ENCODE measurements at places on chromosomes 6 and 20.

DNA sequence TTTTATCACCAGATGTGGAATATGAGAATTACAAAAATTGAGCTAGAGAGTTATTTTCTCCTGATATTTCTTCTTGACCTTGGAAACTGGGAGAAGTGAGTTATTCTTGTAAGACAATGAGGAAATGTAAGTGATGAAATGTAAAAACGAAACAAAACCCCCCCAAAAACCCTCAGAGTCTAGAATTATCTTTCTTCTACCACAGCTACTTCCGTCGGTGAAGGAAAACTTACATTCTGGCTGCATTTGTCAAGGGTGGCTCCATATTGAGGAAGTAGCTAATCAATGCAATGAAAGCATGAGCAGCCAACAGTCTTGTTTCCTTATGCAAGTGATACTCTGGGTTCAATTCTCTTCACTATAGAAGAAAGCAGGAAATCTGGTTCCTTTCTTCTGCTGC, 661.7 kb upstream of the CITED2 start:
- DNase-seq, result no peak

DNA sequence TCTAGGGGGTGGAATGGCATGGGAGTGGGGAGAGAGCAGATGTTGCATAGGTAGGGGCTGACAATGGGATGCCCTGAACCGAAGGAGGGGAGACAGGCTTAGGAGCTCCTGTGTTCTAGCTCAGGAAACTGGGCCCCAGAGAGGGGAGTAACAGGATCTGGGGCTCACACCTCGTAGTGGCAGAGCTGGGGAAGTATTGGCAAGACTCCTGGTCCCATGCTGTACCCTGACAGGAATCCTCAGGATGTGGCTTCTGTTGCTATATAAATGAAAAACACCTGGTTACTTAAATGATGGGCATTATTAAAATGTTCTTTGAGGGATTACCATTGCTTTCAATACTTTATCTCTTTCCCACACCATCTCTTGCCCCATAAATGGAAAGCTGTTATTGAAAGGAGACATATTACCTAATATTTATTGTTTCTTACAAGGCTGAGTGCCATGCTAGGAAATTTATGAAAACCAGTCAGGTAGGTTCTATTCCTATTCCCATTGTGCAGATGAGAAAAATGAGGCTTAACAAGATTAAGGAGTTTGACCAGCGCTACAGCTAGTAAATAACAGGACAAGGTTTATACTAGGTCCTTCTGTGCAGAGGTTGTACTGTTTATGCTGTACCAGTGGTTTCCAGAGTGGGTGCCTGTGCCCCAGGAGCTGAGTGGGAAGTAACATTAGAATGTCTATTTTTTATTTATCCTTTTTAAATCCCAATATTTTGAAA, 35.3 kb upstream of the TCP11 start:
- no peak for DNase-seq

DNA sequence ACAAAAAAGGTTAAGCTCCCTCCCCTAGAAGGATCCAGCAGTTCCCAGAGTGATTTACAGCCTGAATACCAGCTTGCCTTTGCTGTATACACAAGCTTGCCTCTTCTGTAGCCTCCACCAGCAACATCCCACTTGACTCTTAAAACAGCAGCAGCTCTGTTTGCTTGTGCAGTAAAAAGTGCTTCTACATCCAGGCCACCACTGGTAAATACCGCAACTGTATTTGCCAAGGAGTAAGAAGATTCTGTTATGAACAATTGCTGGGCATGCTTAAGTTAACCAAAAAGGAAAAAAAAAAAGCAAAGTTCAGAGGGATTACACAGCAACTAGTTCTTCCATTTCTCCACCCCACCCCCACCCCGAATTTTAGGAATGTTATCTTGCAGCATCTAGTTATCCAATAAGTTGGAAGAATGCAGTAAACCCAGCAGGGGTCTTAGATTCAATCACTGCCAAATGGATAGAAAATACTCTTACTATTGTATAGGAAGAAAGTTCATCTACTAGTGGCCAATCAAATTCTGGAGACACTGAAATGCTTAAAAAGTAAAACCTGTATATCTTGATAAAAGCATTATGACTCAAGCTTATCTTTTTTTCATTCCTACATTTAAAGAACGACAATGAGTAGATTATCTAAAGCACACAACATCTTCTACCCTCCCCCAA, 4.8 kb downstream of the SALL4 start:
- no peak for DNase-seq

- no peak for DNase-seq
These were observed 52.9 kb upstream of the TAB2 start for GRCh38 chr6:149264629-149265028.

- no peak for DNase-seq
These were observed 4.3 kb upstream of the LOC128125822 start for GRCh38 chr6:63567966-63568365.

All from SK-N-SH (cell line).